ENCODE measurements at places on chromosomes 1 and 21. TPM values are rescaled to one million over a fixed set of nuclear protein-coding genes. Genes with fewer than 3 reads are reported as not detected.

Gene COL24A1
- 0.36 TPM for total RNA-seq

Gene ELF3
- 1.5 TPM for total RNA-seq

Gene VAMP3
- 57.3 TPM for total RNA-seq

Gene OR14K1
- total RNA-seq, result not detected

Gene HRNR
- total RNA-seq, result not detected

Gene S100A5
- 1.4 TPM for total RNA-seq

Gene KIAA1614
- total RNA-seq, result 0.05 TPM

Gene GABRD
- not detected for total RNA-seq

Gene OR2M3
- not detected for total RNA-seq

Gene ANKRD65
- total RNA-seq, result not detected

Gene MROH7
- total RNA-seq, result 0.63 TPM

Gene MYOG
- total RNA-seq, result not detected

Gene ICOSLG
- 16.7 TPM for total RNA-seq

Gene HES3
- total RNA-seq, result not detected

Gene KRTAP19-1
- not detected for total RNA-seq

Gene DCDC2B
- 0.18 TPM for total RNA-seq

Gene SELE
- total RNA-seq, result not detected

Gene SFN
- total RNA-seq, result 1.5 TPM

Gene PCP4L1
- not detected for total RNA-seq

Gene AADACL3
- not detected for total RNA-seq

Gene ATP6V1G3
- not detected for total RNA-seq

Gene FAM163A
- 0.25 TPM for total RNA-seq

Gene CFH
- total RNA-seq, result 2.2 TPM

Gene OR2T27
- total RNA-seq, result not detected

Gene GPA33
- 17.5 TPM for total RNA-seq

Gene S100B
- 8.0 TPM for total RNA-seq

Gene INSRR
- not detected for total RNA-seq

Gene WDR64
- 0.48 TPM for total RNA-seq

Gene GLIS1
- not detected for total RNA-seq

Gene MCOLN3
- 7.2 TPM for total RNA-seq

Gene FOXD2
- 0.53 TPM for total RNA-seq

Gene VWA1
- not detected for total RNA-seq

Gene OPRD1
- not detected for total RNA-seq

Gene NHLH1
- total RNA-seq, result 0.38 TPM

Gene CADM3
- total RNA-seq, result not detected

Gene RNU1-4
- 3,593 TPM for total RNA-seq

Gene CFAP57
- total RNA-seq, result not detected

Gene KIF17
- total RNA-seq, result not detected

Gene GUCA2A
- total RNA-seq, result not detected

Gene ST6GALNAC3
- total RNA-seq, result 0.33 TPM

Data from T-cell (primary cell).